Neural progenitor cell (in vitro differentiated cells): ENCODE measurements at places on chromosomes 5 and 9. TPM values are rescaled to one million over a fixed set of nuclear protein-coding genes. Genes with fewer than 3 reads are reported as not detected.

- H3K4me3 ChIP-seq, result no peak overlapping the region
These were observed 28.3 kb downstream of the IARS1 start for GRCh38 chr9:92265154-92265553.

DNA sequence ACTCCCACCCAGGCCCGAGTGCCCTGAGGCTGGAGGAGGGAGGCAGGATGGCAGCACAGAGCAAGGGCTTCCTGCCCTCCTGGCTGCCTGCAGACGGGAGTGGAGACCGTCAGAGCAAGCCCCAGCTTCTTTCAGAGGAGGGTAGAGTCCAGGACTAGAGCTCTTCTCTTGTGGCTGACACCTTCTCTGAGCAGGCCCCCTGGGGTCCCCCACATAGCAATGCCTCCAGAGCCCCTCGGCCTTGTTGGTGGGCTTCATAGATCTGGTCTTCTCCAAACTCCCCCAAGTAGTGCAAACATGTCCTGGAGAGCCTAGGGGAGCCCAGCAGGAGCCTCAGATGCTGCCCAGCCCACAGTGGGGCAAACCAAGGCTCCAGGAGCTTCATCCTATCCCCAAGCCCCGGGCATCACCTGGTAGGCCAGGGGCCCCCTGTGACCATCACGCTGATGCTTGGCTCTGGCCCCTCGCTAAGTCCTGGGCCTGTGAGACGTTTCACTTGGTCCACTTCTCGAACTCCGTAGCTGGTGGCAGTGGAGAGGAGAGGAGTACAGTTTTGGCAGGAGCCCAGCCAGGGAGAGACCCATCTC lies 2.0 kb downstream of the MZB1 start:
- no peak for DNase-seq
- no peaks in the 10 kb centered on the region for H3K36me3 ChIP-seq
- no peak overlapping the region for H3K27ac ChIP-seq
- no peak overlapping the region for H3K4me3 ChIP-seq
- H3K27me3 ChIP-seq, result peaks cover 14% of the 10 kb centered on the region
- peaks cover 4% of the 10 kb centered on the region for H3K4me1 ChIP-seq

- no peaks in the 10 kb centered on the region for H3K4me1 ChIP-seq
- no peaks in the 10 kb centered on the region for H3K36me3 ChIP-seq
- no peak overlapping the region for H3K4me3 ChIP-seq
- DNase-seq, result no peak
- H3K27ac ChIP-seq, result no peak overlapping the region
These were observed 16.4 kb upstream of the FCN2 start for GRCh38 chr9:134863941-134864820.

GRCh38 chr5:156640691-156641241 lies 209.3 kb upstream of the PPP1R2B start:
- H3K27me3 ChIP-seq, result no peaks in the 10 kb centered on the region
- no peak overlapping the region for H3K27ac ChIP-seq
- DNase-seq, result no peak
- no peaks in the 10 kb centered on the region for H3K36me3 ChIP-seq

- DNase-seq, result no peak
- no peaks in the 10 kb centered on the region for H3K36me3 ChIP-seq
- peaks cover 5% of the 10 kb centered on the region for H3K4me1 ChIP-seq
- H3K27ac ChIP-seq, result no peak overlapping the region
- peaks cover 8% of the 10 kb centered on the region for H3K27me3 ChIP-seq
These were observed 17.3 kb upstream of the ANKRD18B start for GRCh38 chr9:33506626-33507370.

GRCh38 chr9:22040760-22041159 lies 31.7 kb upstream of the CDKN2B start:
- H3K36me3 ChIP-seq, result no peaks in the 10 kb centered on the region
- no peak overlapping the region for H3K27ac ChIP-seq
- no peak overlapping the region for H3K4me3 ChIP-seq
- no peak for DNase-seq
- H3K4me1 ChIP-seq, result no peaks in the 10 kb centered on the region

DNA sequence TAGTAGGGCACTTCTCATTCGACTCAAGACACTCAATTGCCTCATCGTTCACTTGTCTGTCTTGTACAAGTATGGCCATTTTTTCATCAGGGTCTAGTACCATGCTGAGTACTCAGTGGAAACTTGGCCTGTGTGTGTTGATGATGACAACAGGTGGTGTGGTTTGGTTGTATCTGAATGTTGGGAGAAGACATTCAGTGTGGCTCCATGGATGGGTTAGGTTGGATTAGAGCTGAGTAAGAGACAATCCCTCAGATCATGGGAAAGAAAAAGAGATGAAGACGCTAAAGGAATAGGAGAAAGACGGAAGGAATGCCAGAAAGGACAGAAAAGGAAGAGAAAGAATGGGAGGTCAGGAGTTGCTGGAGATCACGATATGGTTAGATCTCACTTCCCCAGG lies 17.0 kb downstream of the PCDH1 start:
- H3K4me1 ChIP-seq, result peaks cover 17% of the 10 kb centered on the region
- no peaks in the 10 kb centered on the region for H3K27me3 ChIP-seq
- H3K27ac ChIP-seq, result no peak overlapping the region
- DNase-seq, result no peak

DNA sequence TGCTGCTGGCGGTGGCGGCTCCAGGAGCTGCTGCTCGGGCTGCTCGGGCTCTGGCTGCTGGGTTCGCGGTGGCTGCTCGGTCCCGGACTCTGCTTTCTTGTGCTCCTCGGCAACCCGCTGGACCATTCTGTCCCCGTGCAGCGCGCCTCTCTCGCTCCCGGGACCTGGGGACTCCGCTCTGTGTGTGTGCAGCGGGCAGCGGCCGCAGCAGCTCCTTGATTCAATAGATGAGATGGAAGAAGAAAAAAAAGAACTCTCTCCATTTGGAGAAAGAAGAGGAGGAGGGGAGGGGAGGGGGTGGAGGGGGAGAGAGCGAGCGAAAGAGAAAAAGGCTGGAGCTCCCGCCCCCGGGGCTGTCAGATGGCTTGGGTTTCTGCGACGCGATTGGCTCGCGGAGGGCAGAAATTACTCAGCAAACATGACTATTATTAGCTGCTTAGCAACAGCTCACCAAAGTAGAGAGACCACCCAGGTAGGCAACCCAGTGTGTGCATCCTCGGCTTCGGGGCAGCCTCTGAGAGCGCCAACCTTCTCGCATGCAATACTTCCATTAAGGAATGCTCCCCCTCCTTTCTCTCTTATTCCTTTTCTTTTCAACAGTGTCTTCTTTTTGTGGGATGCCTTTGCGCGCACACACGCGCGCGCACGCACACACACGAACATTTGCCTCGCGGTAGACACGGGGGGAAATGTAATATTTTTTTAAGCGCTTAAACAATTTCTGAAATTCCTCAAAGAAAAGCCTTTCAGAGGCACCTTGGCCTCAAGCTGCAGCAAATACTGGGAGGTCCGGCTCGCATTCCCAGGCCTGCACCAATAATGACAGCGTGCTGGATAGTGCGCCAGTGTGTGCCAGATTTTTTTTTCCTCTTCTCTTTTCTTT lies 7.6 kb downstream of the PTCH1 start:
- peak overlapping the region; percentile 93 for H3K4me3 ChIP-seq
- peak overlapping the region; percentile 97 for H3K27ac ChIP-seq

DNA sequence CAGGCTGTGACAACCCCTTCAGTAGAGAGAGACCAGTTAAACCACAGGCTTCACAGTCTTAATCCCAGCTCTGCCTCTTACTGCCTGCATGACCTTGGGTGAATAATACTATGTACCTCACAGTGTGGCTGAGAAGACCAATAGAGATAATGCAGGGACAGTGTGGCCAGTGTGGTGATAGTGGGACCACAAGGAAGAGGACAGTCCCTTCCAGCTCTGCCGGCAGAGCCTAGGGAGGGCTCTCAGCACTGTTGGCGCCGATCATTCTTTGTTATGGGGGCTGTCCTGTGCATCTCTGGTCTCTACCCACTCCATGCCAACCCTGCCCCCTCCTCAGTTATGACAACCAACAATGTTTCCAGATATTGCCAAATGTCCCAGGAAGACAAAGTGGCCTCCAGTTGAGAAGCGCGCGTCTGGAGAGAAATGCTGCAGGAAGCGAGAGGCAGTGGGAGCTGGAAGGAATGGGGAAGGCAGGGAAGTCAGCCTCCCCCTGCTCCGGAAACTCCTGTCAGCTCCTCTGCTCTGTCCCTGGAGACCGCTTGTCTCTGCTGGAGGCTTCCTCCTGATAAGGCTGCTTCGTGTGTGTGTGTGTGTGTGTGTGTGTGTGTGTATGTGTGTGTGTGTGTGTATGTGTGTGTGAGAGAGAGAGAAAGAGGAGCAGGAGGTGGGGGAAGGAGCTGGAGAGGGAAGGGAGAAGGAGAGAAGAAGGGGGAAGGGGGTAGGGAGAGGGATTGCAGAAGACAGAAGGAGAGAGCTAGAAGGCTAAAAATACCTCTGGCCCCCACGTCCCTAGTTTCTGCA lies 31.8 kb upstream of the FABP6 start:
- H3K4me1 ChIP-seq, result peaks cover 21% of the 10 kb centered on the region
- peak; percentile 41 for DNase-seq
- no peaks in the 10 kb centered on the region for H3K36me3 ChIP-seq
- no peaks in the 10 kb centered on the region for H3K27me3 ChIP-seq
- no peak overlapping the region for H3K4me3 ChIP-seq

AK8 gene
- total RNA-seq, result 0.43 and 0.71 TPM in 2 replicates

ANAPC2 gene
- 18.9 and 30.9 TPM in 2 replicates for total RNA-seq

GHR gene
- total RNA-seq, result 0.07 and 0.28 TPM in 2 replicates

SPIN1 gene
- total RNA-seq, result 82.5 and 101 TPM in 2 replicates

BTNL8 gene
- total RNA-seq, result 0.22 and 0.34 TPM in 2 replicates

SLU7 gene
- total RNA-seq, result 41.2 and 48.5 TPM in 2 replicates

OR13C8 gene
- total RNA-seq, result not detected in 2 replicates

HAND1 gene
- total RNA-seq, result not detected in 2 replicates
